ENCODE measurements at places on chromosomes 5 and 9. TPM values are rescaled to one million over a fixed set of nuclear protein-coding genes. Genes with fewer than 3 reads are reported as not detected.

DPH7 gene
- total RNA-seq: 30.8 TPM

BARX1 gene
- not detected for total RNA-seq

GRM6 gene
- not detected for total RNA-seq

FBP2 gene
- total RNA-seq: not detected

MSMP gene
- total RNA-seq: 66.8 TPM

ACOT12 gene
- not detected for total RNA-seq
